ENCODE measurements at places on chromosomes 7 and 10. TPM values are rescaled to one million over a fixed set of nuclear protein-coding genes. Genes with fewer than 3 reads are reported as not detected.

Gene MKLN1
- total RNA-seq: 31.7 TPM

Gene ZNF800
- 10.3 TPM for total RNA-seq

Gene CYP2C19
- not detected for total RNA-seq

Gene GRID1
- not detected for total RNA-seq

Gene LRRN3
- 42.8 TPM for total RNA-seq

Gene PNLIPRP2
- total RNA-seq: not detected

Gene SAMD9L
- 20.5 TPM for total RNA-seq

Gene PTF1A
- not detected for total RNA-seq

Measured in aortic smooth muscle cell (primary cell).